ENCODE measurements at places on chromosomes 1 and 21.

- no peak for DNase-seq
Measured at GRCh38 chr1:2273401-2274090, 45.4 kb downstream of the SKI start.

GRCh38 chr1:111727056-111727455 is 12.1 kb downstream of the INKA2 start:
- DNase-seq: no peak

DNA sequence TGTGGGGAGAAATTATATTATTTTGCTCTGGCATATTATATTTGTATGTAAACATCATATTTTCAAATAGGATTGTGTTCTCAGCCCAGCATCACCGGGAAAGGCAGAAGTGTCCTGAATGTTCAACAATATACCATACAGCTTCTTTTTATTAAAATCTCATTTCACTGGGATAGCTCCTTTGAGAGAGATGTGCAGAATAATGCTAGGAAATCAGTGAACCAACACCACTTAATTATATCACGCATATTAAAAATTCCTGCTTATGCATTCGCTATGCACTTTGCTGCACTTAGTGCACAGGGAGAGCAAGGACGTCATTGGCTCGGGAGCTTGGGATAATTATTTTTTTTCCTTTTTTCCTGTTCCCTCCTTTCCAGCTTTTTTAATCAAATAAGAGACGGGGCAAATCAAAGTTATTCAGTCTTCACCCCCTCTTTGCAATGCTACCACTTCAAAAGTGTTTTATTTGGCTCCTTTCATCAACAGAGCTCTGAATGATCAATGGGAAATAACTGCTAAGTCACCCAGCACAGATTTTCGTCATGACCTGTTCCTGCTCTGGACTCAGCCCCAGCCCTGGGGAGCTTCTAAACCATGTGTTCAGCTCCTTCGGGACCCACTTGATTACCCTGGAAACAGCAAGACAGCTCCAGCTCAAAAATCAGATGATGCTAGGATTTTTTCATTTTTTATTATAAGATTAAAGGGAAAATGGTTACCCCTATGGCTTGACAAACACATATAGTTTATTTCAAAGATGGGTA is 165.5 kb upstream of the DUSP10 start:
- DNase-seq: no peak

- DNase-seq: no peak
Measured at GRCh38 chr1:56979986-56980755, 14.4 kb upstream of the C8B start.

GRCh38 chr1:6976044-6976375 is 190.8 kb downstream of the CAMTA1 start:
- no peak for DNase-seq

DNA sequence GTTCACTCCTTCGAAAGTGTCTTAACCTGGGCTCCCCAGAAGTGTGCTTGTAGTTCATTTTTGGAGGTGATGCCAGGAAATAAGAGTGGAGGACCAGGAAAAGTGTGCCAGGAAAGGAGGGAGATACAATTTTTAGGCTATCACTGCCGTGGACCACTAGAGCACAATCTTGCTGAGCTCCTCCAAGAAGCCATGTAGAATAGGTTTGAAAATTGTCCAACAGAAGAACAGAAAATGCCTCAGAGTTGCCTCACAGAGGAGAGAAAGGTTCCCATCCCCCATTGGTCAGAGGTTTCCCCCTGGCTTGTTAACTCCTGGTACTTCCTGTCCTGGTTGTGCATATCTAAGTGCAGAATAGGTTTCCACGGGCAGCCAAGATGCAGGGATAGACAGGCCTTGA is 41.6 kb downstream of the CATSPERE start:
- no peak for DNase-seq

DNA sequence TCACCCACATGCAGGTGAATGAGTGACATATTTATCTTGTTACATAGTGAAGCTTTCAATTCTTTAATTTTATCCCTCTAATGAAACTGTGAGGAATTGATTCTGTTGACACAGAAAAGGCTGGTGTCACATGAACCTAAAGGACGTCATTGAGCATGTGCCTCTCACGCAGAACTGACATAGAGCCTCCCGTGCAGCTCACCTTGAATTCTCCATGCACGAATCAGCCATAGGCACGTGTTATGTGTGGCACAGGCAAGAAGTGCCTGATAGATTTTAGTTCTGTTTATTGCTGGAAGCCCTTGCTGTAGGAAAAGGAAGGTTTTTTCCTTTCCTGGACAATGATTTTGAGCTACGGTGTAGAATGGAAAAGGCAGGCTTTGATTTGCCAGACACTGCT is 11.3 kb downstream of the ADARB1 start:
- DNase-seq: no peak

DNA sequence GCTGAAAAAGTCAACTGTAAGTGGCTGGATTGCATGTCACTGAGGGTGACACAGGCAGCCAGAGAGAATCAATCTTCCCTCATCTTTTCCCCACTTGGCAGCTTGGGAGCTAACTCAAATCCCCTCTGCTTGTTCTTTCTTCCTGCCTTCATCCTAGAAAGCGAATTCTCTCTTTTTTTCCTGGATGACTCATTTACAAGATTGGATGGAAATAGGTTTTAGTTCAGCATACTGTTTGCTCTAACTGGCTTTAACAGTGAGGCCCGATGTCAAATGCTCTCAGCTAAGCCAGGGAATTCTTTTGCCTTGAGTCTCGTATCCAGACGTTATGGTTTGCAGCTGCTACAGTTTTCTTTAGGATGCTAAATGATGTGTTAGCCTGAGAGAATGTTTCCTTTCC is 72.7 kb downstream of the HUNK start:
- no peak for DNase-seq

- DNase-seq: no peak
Measured at GRCh38 chr1:91754348-91754747, 131.6 kb downstream of the TGFBR3 start.

DNA sequence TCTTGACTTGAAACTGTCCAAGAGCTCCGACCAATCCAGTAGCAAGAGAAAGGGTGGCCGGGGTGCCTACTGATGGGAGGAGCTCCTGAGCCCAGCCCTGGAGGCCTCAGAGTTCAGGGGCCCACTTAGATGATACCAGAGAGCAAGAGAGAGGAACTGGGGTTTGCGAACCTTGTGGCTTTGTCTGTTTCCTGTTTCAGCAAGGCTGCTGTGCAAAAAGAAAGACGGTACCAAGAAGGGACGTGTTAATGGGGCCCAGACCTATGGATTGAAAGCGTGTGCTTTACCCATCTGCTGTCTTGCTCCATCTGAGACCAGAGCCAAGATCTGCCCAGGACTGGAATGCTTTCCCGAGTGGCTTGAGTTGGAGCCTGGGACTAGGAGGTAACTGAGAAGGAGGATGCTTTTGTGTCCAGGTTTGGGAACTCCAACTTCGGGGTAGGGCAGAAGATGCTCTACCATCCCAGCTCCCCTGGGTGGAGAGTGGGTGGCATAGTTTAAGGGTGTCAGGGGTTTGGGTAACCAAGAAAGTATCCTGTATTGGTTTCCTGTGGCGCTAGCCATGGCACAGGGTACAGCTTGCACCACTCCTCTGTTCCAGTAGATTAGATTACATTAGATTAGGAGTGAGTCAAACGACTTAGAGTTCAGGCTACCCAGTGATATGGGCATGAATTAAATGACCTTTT is at the start of gene TRAF3IP3:
TSS of gene TRAF3IP3 (plus strand) at position 128 of the 689 bp plus-strand sequence. CDS start 3,987 bp downstream, outside the sequence.
- no peak for DNase-seq

GRCh38 chr1:48784301-48784700 is 7.6 kb upstream of the BEND5 start:
- DNase-seq: no peak

DNA sequence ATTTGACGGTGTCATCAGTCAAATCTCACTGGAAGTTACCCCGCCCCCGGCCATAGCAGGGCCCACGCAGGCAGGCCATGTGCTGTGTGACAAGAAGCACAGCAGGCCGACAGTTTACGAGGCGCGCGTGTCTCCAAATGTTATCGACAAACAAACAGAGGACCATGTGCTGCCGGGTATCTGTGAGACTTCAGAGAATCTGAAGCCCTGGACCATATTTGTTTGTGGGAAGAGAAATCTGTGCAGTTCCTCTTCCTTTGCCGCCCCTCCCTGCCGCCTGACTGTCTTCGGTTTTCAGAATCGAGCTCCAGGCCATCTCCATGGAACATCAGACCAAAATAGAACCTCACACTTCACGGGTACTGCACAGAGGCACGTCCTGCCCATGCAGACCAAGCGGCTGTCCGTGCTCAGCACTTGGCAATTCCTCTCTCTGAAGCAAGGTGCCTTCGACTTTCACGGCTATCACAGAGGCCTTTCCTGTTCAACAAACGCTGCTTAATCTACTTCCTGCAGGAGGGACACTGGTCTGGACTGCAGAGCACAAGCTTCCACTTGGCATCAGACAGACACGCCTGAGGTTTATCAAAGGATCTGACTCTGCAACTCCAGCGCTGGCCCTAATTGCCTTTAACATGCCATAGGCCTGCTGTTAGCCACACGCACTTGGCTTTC is 135.7 kb upstream of the KRTAP19-8 start:
- no peak for DNase-seq

DNA sequence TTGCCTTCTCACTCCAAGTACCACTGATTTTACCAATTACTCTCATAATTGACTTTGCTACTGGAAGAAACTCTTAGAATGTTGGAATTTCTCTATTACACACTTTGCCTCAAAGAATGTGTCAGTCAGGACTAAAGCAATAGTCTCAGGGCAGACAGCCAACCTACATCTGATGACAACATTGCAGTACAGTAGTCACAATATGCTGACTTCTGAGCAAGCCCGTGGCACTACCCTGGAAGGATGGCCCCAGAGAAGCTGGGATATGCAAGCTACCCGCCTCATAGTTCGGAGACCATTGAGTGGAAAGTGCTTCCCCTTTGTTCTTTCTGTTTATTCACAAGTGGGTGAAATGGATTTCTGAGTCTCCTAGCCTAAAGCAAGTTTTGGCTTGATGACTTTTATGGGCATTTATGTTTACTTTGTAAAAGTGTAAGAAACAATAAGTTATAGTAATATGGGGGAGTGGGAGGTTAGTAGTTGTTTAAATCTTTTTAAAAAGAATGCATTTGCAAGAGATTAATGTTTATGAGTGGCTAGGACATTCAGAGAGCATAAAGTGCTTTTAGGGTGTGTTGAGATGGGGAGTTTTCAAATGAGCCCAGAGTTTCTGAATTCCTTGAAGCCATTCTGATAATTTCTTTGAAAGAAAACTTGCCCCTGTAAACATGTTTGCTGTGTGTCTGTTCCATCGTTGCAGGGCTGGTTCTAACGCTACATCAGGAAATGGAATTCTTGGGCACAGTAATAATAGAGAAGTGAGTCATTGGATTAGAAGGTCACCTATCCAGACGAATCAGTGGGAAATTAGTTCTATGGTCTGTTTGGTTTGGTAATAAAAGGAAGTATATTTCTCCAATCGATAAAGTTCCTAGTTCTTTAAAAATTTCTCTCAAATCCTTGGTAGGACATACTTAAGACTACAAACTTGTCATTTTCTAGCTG is 63.8 kb downstream of the LMO4 start:
- no peak for DNase-seq

- DNase-seq: no peak
Measured at GRCh38 chr21:29221253-29221744, 77.4 kb upstream of the BACH1 start.

GRCh38 chr1:248393050-248393449 is 9.8 kb upstream of the OR2T1 start:
- DNase-seq: no peak

- no peak for DNase-seq
Measured at GRCh38 chr1:20237646-20238045, 51.3 kb upstream of the PLA2G2C start.

DNA sequence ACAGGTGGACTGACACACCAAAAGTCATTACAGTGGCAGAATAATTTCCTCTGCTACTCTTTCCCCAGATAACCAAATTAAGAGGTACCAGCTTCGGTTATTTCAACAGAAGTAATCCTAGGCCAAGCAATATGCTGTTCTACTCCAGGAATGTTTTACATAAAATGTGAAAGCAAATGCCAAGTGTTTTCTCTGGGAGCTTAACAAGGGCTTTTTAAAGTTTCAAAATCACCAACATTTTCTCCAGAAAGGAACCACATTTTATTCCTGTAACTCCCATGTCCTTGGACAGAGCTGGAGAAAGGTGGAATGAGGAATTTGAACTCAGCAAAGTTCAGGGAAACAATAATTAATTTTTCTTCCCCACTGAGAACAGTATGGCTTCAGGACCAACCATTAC is 27.2 kb downstream of the CNN3 start:
- DNase-seq: no peak

- DNase-seq: no peak
Measured at GRCh38 chr1:244836584-244836983, 1.1 kb downstream of the COX20 start.

DNA sequence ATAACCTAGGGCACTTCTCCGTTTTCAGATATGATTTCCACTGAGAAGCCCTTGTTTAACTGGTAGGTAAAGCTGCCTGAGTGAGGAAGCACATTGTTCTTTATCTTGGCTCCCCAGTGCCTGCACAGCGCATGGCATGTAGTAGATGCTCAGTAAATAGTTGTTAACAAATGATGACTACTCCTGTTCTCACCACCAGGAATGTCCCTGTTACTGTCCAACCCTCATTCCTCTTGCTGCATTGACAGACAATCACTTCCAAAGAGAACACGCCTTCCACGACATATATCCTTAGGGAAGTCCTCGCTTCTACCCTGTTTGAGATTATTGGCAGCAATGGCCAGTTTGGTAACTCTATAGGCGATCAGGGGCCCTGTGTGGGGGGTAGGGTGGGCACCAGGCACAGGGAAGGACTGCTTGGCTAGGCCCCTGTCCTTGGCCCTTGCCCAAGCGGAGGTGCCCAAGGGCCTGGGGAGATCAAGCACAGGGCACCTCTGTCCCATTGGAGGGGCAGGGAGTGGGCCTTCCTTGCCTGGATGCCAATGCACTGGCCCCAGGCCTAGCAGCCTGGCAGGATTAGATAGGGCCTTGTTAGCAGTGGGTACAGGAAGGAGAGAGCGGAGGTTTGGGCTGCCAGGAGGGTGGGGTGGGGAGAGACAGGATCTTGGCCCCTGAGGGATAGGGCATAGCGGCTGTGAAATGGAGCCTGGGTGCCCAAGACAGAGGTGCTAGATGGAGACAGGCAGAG is 10.2 kb downstream of the NES start:
- DNase-seq: no peak

DNA sequence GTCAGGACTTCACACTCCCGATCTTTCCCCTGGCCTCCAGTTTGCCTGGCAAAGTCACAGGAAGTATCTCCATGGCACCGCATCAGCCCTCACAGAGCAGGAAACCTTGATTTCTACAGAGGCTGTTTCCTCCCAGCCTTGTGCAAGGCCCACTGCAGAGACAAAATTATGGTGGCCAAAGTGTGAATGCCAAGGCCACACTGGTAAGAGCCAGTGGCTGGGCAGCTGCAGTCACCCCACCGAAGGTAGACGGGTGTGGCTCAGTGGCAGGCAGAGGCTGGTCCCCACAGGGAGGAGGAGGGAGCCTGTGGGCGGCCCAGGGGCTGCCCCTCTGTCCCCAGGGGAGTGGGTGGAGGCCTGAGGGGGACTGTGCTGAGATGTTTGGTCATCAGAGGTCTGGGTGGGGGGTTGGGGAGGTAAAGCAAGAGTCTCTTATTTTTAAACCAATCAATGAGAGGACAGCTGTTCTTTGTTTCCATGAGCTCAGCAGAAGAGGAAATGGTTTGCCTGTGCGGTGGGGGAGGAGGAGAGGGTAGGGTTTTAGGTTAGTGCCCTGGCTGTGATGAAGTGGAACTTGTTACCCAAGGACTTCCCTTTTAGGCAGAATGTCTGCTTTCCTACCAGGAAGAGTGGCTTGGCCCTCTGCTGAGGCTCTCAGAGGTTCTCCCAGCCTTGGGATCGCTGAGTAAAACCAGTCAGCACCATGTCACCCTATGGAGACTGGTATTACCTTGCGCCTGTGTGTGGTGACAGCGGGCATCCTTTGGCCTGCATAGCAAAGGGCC is 18.0 kb upstream of the BTG2 start:
- DNase-seq: no peak

Data from stimulated activated CD4-positive, alpha-beta T cell treated with anti-CD3 and anti-CD28 coated beads, Interleukin-1b, Interleukin-23, amount 100 ng/mL, for 1 hour (primary cell).